ENCODE measurements at places on chromosomes 12 and 14. TPM values are rescaled to one million over a fixed set of nuclear protein-coding genes. Genes with fewer than 3 reads are reported as not detected.

- DNase-seq = no peak
Observed at GRCh38 chr12:67512061-67512460, 136.5 kb upstream of the DYRK2 start.

Gene STYK1
- total RNA-seq = 1.0 TPM

DNA sequence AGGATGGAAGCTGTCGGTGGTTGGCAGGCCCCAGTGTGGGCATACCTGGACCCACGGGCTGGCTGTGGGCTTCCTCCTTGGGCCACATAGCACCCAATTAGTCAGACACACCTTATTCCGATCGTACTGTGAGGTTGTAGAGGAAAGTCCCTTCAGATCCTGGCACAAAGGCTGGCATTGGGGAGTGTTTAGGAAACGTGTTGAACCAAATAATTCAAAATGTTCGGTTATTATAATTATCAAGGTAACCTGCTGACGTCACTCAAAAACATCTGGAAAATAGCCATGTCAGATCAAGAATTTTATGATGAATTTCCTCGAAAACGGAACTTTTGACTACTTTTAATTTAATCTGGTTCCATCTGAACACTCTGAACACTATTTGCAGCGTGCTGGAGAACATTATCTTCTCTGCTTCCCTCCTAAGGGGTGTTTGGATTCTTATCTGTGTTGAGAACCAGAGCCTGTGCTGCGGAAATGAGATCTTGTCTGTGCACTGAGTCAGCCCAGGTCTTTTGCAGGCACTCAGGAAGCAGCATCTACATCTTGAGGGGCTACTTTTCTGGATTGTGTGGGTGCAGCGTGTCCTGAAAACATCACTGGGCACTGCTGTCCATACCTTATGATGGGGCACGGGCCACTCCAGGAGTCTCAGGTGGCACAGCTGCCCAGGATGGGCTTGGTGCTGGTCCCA is 100.3 kb downstream of the SLC25A47 start:
- no peak for DNase-seq

DNA sequence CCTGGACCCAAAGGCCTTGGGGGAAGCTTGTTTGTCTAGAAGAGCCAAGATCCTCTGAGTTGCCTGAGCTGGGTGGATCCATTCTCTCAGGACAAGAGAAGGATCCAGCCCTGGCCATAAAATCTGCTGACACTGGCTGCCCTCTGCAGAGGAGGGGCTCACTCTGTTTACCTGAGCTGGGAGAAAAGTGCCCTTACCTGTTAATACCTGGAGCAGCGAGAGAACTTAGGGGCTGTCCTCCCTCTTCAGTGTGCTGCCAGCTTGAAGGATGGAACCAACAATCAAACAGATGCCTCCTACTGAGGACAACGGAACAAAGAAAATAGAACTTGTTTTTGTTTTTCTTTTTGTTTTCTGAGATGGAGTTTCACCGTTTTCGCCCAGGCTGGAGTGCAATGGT is 7.3 kb upstream of the KRT7 start:
- DNase-seq = no peak

GRCh38 chr14:21860172-21860571 is 186.6 kb upstream of the OR4E1 start:
- DNase-seq = no peak

Gene GPR68
- total RNA-seq = 1.1 TPM

All from mesothelial cell of epicardium (in vitro differentiated cells).